ENCODE measurements at places on chromosomes 5 and 9.
A peak's percentile ranks its signal among the peaks of the same experiment; 100 is the strongest.

GRCh38 chr9:36897019-36897418 lies 137.0 kb downstream of the PAX5 start:
- DNase-seq: no peak

DNA sequence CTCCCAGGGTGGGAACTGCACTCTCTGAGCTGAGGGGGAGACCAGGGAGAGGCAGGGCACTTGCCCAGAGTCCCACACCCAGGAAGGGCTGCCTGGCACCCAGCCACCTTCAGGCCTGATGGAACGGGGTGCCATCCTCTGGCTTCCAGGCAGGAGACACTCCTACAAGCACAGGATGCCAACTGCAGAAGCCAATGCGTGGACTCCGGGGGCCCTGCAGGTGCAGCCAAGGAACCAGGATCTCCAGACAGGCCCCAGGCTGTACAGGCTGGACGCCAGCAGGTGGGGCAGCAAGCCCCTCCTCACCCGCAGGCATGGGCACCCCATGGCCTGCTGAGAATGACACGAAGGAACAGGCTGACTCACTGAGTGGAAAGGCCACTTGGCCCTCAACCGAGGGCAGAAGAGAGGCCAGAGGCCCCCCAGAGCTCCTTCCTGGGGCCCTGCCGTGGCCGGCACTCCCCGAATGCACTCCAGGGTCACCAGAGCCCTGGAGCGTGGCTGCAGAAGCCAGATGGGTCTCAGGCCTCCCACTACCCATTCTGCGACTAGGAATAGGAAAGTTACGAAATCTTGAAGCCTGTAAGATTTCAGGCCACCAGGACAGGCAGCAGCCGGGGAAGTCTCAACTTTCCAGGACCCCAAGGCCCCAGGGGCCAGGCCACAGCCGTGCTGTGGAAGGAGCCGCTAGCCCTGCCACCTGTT lies 15.7 kb downstream of the NACC2 start:
- peak; percentile 16 for DNase-seq

GRCh38 chr9:14418941-14419937 lies 105.3 kb upstream of the NFIB start:
- DNase-seq: no peak

GRCh38 chr5:1488882-1489680 lies 34.7 kb downstream of the LPCAT1 start:
- peak; percentile 61 for DNase-seq

GRCh38 chr9:89367281-89367680 lies 49.0 kb downstream of the SECISBP2 start:
- no peak for DNase-seq

Data from Daoy (cell line).